ENCODE measurements at places on chromosomes 5 and 9.

- DNase-seq, result no peak
Measured at GRCh38 chr5:52269401-52269800, 518.3 kb upstream of the ITGA1 start.

- DNase-seq, result no peak
Measured at GRCh38 chr9:27654629-27655285, 81.5 kb upstream of the C9orf72 start.

GRCh38 chr5:176891331-176891958 lies 7.7 kb downstream of the HK3 start:
- DNase-seq, result no peak

GRCh38 chr5:96509316-96509715 lies 76.3 kb upstream of the PCSK1 start:
- peak; percentile 53 for DNase-seq

GRCh38 chr5:65799857-65800256 lies 77.9 kb downstream of the NLN start:
- DNase-seq, result no peak

DNA sequence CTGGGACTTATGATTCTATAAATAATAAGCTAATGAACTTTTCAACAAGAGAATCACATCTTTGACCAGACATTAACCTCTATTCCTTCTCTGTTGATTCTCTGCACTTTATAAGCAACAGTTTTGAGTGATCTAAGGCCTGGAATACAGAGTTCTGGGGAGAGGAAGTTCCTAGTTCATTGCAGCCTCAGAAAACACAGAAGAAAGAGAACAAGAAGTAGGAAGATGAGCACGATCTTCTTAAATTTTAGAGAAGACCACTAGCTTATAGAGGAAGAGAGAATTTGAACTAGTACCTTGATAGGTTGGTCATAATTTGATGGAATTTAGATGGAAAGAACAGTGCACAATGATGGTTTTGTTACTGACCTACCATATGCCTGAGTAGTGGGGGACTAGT lies 8.5 kb upstream of the C9orf72 start:
- DNase-seq, result no peak

- DNase-seq, result no peak
Measured at GRCh38 chr5:167071981-167072610, 1219.3 kb upstream of the WWC1 start.

DNA sequence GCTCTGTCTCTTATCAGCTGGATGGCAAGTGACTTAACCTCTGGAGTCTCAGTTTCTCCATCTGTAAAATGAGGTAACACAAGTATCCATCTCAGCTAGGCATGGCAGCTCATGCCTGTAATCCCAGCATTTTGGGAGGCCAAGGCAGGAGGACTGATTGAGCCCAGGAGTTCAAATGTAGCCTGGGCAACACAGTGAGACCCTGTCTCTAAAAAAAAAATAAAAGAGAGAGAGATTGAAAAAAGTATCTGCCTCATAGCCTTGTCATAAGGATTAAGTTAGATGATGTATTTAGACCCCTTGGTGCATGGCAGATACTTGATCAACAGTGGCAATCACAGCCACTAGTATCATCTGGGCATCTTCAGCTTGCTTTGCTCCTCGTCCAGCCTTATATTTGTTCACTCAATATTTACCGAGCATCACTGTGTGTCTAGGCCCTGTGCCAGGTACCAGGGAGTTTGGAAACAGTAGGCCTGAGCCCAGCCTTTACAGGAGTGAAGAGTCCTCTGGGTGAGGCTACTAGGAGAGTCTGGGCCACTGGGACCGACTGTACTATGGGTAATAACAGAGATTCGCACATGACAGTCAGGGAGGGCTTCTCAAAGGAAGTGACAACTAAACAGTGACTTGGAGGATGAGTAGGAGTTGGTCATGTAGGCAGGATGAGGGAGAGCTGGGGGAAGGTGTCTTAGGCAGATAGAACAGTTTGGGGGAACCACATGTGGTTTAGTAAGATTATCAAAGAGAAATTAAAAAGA lies 34.2 kb downstream of the CORO2A start:
- peak; percentile 16 for DNase-seq

DNA sequence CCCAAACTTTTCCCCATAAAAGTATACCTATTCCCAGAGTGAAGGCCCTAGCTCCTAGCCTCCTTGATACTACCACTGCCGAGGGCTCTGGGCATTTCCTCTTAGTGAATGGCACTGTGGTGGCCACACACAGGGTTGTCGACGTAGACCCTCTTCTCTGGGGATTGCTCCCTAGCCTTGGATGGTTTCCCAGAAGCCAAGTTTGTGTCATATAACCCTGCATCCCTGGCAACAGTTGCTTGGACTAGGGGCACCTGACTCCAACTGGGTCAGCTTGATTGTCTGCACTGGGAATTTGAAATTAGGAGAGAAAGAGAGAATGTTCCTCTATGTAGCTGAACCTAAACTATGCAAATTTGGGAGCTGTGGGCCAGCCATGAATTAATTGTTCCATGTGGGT lies 32.3 kb upstream of the KIF2A start:
- DNase-seq, result no peak

GRCh38 chr5:137891849-137892248 lies 2.6 kb downstream of the PKD2L2 start:
- no peak for DNase-seq

GRCh38 chr5:62560786-62561185 lies 17.8 kb upstream of the LRRC70 start:
- no peak for DNase-seq

GRCh38 chr9:27485158-27485557 lies 38.9 kb upstream of the IFNK start:
- no peak for DNase-seq

DNA sequence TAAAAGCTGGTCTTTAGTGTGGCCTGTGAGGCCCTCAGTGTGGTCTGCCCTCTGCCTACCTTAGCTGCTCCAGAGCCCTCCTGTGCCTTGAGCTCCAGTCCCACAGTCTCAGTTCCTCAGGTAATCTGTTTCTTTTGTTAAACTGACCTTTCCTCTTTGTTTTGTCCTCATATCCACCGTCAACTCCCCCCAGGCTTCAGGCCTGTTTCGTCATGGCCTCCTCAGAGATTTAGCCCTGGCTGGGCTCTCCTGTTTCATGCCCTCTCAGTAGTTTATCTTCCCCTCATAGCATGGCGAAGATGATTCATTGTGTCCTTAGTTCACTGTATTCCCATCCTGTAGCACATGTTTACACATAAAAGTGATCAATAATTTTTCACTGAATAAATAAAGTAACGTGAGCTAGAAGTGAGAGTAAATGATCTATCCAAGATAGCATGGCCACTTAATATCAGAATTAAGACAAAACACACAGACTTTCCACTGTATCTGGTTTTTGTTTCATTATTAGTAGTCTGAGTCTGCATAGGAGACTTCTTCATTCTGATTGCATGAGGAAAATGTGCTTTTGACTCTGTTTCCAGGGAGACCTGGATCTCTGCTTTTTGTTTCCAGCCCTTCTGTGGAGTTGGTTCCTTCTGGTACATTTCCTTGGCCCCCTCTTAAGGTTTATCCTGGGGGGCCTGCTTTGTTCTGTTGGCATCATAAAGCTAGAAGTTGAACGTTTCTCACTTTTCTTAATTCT lies 70.5 kb downstream of the SNX24 start:
- DNase-seq, result no peak

DNA sequence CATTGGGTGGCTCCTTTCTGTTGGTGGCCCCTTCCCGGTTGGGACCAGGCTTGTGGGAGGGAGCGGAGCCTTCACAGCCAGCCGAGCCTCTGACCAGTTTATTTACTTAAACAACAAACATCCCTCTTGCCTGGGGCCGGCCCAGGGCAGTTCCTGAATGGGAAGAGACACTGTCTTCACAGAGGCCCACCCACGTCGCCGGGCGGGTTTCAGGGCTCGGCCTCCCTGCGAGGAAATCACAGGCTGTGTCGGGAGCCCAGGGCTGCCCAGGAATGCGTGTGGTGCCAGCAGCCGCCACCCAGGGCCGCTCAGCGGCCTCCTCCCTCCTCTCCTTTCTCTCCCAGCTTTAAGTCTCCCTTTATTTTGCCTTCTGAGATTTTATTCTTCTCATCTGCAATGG lies 132.5 kb downstream of the HSD17B3 start:
- DNase-seq, result peak; percentile 37

GRCh38 chr5:34978681-34979080 lies 49.3 kb downstream of the DNAJC21 start:
- DNase-seq, result no peak

DNA sequence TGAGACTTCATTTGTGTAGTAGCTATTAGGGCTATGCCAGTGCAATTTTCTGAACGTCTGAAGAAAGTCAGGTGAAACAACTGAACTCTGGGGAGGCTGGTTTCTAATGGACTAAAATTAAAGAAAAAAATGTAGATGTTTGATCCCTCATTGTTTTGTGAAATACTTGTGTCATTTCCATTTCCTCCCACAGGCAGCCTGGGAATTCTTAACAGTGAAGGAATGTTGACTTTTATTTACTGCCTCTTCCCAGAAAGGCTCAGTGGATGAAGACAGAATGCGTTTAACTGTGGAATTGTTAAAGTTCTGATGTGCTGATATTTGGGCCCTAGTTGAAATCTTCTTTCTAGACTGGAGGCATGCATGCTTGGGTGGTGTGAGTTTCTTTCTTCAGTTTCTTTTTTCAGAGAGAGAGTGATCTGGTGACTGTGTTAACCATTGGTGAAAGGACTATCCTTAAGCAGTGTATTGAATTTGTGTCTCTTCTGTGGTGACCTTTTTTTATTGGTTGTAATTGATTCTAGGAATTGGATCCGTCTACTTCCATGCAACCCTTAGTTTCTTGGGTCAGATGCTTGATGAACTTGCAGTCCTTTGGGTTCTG lies 15.5 kb downstream of the ACER2 start:
- DNase-seq, result no peak

DNA sequence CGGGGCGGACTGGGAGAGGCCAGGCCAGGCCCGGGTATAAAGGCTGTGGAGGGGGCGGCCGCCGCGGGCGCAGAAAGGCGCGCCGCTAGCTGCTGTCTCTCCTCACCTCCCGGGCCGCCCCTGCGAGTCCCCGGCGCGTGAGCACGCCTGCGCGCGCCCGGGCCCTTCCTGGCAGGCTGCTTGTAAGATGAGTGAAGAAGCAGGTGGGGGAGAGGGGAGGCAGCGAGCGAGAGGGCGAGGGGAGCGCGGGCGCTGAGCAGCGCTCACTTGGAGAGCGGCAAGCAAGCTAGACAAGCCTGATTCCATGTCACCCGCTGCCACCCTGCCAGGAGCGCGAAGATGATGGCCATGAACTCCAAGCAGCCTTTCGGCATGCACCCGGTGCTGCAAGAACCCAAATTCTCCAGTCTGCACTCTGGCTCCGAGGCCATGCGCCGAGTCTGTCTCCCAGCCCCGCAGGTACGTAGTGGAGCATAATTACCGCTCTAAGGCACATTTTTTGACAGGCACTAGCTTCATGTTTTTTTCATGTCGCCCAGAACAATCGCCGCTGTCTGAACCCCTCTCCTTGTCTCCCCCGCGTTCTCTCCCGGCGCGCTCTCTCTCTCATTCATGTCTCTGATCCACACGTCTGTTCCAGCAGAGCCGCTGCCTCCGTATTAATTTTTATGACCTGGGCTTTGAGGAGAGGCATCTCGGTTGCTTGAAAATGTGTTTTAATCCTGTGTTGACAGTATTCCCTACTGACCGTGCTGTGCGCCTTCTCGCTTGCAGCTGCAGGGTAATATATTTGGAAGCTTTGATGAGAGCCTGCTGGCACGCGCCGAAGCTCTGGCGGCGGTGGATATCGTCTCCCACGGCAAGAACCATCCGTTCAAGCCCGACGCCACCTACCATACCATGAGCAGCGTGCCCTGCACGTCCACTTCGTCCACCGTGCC lies at the start of gene POU4F3:
Gene POU4F3, plus strand, starts transcription at position 66 of the 941 bp plus-strand sequence. Its CDS starts 274 bp downstream, at position 340.
- no peak for DNase-seq

GRCh38 chr5:48192-48591 lies 43.8 kb upstream of the PLEKHG4B start:
- DNase-seq, result no peak

DNA sequence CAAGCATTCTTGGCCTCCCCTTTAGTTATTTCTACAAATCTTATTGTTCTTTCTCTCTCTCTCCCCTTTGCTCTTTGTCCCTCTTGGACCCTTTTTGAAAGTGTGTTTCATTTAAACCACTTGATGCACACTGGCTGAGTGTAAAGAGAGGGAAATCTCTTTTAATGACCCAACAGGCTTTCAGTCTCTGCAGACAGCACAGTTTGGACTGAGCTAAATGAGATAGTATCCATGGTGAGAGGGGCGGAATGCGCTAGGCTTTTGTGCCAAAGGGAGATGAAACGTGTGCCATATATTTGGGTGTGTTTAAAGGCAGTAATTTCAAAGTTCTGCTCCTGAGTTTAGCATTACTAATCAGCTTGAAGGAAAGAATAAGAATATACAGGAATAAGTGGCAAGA lies 184.9 kb downstream of the PCSK1 start:
- DNase-seq, result no peak

- DNase-seq, result no peak
Measured at GRCh38 chr5:51378448-51379330, 4.6 kb upstream of the ISL1 start.

- no peak for DNase-seq
Measured at GRCh38 chr5:164203581-164204225, 698.3 kb downstream of the MAT2B start.

- DNase-seq, result peak; percentile 86
Measured at GRCh38 chr5:53430618-53431252, 49.7 kb upstream of the FST start.

DNA sequence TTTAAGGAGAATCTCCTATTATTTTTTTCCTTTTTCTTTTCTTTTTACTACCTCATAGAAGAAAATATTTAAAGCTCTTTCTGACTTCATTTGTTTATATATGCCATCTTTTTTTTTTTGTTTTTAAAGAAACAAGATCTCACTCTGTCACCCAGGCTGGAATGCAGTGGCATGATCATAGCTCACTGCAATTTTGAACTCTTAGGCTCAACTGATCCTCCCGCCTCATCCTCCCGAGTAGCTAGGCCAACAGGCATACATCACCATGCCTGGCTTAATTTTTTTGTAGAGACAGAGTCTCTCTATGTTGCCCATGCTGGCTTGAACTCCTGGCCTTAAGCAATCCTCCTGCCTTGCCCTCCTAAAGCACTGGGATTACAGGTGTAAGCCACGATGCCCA lies 59.5 kb downstream of the LNPEP start:
- no peak for DNase-seq

DNA sequence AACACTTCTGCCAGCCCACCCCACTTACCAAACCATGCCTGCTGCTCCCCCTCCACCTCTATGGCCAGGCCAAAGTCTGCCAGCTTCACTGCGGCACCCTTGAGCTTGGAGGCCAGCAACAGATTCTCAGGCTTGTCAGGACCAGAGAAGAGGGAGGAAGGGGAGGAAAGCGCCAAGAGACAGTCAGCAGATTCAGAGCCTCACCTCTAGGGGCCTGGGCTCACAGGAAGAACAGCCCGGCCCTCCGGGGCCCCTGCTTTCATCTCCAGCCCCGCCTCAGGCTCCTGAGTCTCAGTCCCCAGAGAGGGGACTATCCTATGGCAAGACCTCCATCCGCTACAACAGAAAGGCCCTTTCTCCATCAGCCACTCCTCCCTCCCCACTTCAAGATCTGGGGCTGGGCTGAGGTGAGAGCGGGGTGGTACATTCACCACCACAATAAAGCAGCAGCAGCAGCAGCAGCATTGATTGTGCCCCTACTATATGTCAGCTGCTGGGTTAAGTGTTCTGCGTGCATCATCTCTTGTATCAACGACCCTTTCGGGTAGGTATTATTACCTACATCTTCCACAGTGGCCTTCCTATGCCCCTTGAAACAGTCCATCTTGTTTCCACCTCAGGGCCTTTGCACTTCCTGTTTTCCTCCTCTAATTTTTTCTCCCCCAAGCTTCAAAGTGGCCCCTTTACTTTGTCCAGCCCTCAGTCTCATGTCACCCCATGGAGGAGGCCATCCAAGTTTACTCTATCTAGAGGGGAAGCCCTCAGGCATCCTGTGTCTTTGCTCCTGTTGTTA lies 36.0 kb downstream of the CAMK2A start:
- no peak for DNase-seq
